NCI-H82 (cell line): ENCODE measurements at places on chromosomes 16 and 17.

- no peak for DNase-seq
These were observed 91.2 kb downstream of the ZNF778 start for GRCh38 chr16:89308391-89309333.

DNA sequence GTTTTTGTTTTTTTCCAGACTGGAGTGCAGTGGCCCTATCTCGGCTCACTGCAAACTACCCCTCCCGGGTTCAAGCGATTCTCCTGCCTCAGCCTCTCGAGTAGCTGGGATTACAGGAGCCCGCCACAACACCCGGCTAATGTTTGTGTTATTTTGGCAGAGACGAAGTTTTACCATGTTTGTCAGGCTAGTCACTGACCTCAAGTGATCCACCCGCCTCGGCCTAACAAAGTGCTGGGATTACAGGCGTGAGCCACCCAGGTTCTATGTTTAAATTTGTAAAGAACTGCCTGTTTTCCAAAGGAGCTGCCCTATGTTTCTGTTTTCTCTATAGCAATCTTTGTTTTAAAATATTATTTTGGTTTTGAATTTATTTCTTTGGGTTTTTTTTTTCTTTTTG, 13.8 kb upstream of the C16orf87 start:
- no peak for DNase-seq

DNA sequence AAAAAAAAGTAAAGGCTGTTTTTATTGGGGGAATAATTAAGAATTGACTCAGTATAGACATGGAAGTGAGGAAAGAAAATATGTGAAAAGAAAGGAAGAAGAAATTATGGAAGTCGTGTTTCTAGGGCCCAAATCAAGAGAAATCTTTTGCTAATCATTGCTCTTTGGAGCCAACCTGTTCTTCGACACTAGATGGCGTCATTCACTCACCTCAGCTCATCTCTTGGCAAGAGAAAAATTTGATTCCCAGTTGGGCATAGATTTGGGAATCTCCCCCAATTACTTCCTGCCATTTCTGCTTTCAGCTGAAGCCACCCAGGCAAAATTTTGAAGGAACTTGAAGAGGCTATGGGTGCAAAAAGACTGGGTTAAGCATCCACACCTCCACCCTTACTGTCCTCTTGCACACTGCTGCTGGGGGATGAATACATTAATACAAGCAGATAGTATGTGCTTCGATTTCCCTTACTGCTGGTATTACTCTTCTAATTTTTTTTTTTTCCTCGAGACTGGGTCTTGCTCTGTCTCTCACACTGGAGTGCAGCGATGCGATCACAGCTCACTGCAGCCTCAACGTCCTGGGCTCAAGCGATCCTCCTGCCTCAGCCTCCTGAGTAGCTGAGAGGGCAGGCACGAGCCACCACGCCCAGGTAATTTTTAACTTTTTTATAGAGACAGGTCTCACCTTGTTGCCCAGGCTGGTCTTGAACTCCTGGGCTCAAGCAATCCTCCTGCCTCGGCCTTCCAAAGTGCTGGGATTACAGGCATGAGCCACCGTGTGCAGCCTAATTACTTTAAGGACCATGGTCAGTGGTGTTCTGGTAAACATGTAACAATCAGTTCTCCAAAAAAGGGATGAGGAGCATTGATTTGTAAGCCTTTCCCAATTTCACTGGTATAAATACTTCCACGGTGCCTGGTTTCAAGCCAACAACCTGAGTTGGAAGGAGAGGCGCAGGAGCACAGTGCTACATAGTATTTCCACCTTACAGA, 13.5 kb downstream of the PSMD7 start:
- DNase-seq, result peak; percentile 61

DNA sequence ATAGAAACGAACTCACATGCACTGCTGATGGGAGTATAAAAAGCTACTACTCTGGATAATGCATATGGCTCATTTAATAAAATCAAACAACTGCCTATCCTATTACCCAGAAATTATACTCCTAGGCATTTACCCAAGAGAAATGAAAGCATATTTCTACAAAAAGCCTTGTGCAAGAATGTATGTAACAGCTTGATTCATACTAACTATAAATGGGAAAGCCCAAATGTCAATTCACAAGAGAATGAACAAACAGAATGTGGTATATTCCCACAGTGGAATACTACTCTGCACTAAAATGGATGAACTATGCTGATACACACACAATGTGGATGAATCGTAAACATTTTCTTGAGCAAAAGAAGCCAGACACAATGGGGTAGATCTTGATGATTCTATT, 38.4 kb downstream of the KIAA0753 start:
- DNase-seq, result no peak

- peak; percentile 79 for DNase-seq
These were observed 104.4 kb upstream of the CLEC3A start for GRCh38 chr16:77917971-77918370.

GRCh38 chr16:296806-297510, 14.0 kb downstream of the PDIA2 start:
- DNase-seq, result no peak

DNA sequence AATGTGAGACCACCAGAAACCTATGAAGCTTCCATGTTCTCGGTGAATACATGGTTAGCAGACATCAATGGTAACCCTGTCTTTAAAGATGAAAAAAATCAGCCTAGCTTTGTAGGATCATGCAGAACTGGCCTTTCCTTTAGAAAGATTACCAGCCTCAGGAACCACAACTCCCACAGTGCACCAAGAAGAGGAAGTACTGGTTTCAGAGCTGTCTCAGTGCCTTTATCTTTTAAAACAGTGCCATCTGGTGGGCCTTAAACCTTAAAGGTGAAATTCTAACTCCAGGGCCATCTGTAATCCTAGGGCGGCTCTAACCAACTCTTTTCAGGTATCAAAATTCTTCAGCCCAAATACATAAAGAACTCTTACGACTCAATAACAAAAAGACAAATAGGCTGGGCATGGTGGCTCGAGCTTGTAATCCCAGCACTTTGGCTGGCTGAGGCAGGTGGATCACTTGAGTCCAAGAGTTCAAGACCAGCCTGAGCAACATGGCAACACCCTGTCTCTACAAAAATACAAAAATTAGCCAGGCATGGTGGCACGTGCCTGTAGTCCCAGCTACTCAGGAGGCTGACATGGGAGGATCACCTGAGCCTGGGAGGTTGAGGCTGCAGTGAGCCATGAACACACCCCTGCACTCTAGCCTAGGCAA, 5.4 kb downstream of the ATPAF2 start:
- peak; percentile 97 for DNase-seq

DNA sequence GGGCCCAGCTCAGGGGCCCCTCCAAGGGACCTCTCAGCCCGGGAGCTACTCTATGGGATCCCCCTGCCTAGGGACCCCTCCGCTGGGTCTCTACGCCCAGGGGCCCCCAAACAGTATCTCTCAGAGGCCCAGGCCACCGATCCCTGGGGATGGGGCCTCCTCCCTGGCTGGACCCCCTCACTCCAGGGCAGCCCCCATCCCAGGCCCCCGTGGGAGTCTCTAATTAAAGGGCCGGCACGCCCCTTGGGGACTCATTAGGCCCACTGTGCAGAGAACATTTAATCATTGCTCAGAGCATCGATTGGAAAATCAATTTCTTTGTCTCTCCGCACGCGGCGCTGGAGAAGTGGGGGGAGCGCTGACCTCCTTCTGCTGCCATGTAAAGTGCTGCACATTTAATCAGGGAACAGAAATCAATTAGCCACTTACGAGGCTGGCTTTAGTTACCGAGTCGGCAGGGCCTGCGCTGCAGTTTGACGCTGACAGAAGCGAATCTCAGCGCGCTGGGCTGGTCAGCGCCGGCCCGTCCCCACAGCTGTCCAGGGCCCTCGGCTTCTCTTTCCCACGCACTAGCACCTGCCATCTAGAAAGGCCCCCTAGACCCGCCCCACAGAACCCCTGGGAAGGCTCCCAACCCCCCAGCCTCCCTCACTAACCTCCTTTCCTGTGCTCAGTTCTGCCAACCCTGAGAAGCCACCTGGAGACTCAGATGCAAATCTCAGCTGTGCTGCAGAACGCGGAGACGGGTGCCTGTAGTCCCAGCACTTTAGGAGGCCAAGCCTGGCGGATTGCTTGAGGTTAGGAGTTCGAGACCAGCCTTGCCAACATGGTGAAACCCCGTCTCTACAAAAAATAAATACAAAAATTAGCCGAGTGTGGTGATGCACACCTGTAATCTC, 20.2 kb upstream of the C1QL1 start:
- DNase-seq, result peak; percentile 56

DNA sequence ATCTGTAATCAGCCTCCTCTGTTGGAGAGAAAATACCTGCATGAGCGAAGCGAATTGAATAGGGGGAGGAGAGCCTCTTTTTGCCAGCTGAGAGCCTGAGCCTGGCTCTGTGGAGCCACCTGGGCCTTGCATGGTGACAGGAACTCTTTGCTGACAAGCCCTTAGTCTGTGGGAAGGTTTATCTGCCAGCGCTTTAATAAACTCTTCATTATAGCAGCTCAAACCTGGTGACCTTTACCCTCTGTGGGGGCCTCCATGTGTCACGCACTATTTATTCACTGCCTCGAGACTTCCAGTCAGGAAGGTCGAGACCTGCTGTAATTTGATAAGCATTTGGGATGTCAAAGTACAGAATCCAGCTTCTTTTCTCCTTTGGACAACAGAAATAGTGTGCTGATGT, 282.6 kb downstream of the CBLN1 start:
- no peak for DNase-seq

DNA sequence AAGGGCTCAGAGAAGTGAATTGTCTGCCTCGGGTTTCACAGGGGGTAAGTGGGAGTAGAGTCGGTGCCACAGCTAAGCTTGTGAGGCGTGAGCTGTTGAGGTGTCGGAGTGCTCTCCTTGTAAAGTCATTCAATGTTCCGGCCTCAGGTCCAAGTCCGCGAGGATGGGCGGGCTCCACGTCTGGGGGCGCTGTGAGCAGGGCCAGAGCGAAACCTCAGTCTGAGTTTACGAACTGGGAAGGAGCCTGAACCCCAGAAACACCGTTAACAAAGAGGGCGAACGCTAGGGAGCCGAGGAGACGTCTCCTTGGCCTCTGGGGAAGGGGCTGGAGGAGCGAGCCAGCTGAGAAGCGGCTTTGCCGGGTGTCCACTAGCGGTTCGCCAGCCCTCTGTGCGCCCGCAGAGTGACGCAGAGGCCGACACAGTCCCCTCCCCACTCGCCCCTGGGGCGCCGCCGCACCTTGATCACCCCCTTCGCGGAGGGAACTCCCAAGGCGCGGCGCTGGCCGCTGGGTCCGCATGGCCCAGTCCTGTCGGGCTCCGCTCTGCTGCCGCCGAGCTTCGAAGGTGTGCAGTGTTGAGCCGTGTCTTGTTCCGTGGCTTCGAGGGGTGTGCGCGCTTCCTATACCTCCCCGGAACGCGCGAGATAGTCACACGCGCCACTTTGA, 4.9 kb downstream of the IRX3 start:
- DNase-seq, result no peak

GRCh38 chr16:89828199-89828869, at the start of gene SPIRE2:
Gene SPIRE2, plus strand, starts transcription at chr16:89828475. Its CDS starts 76 bp downstream, at chr16:89828551.
- peak; percentile 64 for DNase-seq

- peak; percentile 26 for DNase-seq
These were observed 38.3 kb upstream of the ACSM2B start for GRCh38 chr16:20614186-20615141.

- no peak for DNase-seq
These were observed 19.3 kb downstream of the CASKIN2 start for GRCh38 chr17:75496005-75496404.

DNA sequence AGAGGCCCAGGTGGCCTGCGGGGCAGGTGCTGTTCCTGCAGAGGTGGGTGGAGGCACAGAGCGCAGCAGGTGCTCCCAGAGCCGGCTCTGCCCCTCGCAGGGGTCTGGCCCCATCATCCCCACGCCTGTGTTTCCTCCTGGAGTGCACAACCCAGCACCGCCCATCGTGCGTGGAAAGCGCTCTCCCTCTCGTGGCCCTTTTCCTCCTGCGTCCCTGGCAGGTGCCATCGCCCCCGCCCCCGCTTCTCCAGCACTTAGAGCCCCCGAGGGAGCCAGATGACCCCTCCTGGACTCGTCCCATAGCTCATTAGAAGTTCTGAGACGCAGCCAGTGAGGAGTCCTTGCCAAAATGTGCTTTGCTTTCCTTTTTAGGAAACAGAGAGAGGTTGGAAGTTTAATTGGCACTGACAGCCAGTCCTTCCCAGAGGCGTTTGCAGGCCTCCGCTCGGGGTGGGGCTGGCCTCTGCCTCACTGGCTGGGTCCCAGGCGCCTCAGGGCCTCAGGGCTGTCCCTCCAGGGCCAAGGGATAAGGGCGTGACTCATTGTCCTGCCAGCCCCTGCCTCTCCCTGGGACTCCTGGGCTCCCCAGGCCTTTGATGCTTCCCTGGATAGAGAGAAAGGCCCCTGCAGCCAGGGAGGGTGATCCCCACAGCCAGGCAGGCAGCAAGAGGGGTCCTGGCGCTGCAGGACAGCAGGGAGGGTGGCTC, 32.2 kb upstream of the CHMP6 start:
- no peak for DNase-seq

- no peak for DNase-seq
These were observed 9.3 kb downstream of the GAS2L2 start for GRCh38 chr17:35743626-35744328.

GRCh38 chr16:47072158-47072557, 71.6 kb downstream of the NETO2 start:
- no peak for DNase-seq
